HFF-Myc (cell line): ENCODE measurements at places on chromosomes 3 and 15.

DNA sequence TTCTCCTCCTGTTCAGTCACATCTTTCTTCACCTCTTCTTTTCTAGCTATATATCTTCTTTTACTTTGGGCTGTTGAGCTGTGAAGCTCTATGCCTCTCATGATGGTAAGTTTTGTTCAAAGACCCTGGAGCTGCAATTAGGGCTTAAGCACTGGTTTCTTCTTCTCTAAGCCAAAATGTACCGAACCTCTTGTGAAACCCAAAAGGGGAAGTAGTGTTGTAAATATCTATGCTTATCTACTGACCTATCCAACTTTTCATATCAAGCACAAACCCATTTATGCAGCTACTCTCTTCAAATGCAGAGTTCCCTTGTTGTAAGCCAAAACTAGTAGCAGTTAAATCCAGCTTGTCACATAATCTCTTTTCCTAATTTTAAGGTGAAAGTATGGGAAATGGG lies 123.6 kb upstream of the CD96 start:
- no peak for DNase-seq

GRCh38 chr3:130609166-130609979 lies 92.4 kb downstream of the COL6A6 start:
- no peak for DNase-seq

- no peak for DNase-seq
Observed at GRCh38 chr15:45892182-45892581, 257.4 kb downstream of the SQOR start.

DNA sequence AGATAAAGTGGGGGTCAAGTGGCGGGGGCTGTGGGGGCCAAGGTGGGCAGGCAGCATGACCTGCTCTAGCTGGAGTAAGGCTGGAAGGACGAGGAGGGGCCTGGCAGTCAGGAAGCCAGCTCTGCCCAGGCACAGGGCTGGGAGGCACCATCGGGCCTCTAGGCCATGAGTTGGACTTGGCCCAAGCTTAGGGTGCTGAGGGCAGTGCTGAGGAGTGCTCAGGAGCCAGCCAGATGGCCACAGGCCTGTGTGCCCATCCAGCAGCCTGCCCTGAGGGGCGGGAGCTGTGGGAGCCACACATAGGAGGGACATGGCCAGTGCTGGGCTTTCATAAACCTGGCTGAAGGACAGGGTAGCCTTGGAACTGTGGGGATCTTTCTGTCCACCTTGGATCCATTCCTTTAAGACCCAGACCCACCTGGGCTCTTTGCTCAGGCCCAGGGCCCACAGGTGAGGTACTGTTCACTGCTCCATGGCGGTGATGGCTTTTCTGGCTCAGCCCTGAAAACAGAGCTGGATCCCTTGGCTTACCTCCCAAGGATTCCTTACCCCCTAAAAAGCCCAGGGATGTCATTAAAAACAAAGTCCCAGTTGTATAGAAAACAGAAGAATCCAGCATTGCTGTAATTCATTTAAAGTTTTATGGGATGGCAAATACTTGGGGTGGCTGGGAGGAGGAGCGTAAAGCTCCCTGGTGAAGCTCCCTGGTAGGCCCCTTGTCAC lies 137.0 kb downstream of the DNAJB8 start:
- no peak for DNase-seq
